ENCODE measurements at places on chromosomes 13 and 19.

- peak; percentile 63 for DNase-seq
Observed at GRCh38 chr19:49564616-49565045, 15.7 kb downstream of the NOSIP start.

GRCh38 chr13:83621765-83622421, 260.4 kb downstream of the SLITRK1 start:
- no peak for DNase-seq

GRCh38 chr19:48190288-48190884, 19.9 kb downstream of the ZSWIM9 start:
- DNase-seq: no peak

DNA sequence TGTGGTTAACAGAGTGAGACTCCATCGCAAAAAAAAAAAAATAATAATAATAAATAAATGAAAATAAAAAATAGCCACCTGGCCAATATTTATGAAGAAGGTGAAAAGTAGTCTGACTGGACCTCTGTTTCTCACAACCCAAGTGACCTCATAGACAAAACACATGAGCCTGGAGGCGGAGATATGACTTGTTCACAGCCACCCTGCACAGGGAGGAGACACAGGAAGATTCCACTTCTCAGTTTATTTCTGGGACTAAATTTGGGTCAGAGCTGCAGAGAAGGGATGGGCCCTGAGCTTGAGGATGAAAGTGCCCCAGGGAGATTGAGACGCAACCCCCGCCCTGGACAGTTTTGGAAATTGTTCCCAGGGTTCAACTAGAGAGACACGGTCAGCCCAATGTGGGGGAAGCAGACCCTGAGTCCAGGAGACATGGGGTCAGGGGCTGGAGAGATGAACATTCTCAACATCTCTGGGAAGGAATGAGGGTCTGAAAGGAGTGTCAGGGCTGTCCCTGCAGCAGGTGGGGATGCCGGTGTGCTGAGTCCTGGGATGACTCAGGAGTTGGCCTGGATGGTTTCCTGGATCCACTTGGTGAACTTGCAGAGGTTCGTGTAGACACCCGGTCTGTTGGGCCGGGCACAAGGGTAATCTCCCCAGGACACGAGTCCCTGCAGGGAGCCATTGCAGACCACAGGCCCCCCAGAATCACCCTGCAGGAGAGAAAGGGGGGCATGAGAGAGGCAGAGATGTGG, 9.6 kb downstream of the KLK5 start:
- no peak for DNase-seq

- DNase-seq: no peak
Observed at GRCh38 chr13:35964863-35965180, 166.4 kb downstream of the DCLK1 start.

- no peak for DNase-seq
Observed at GRCh38 chr13:112916296-112916695, 52.7 kb upstream of the MCF2L start.

DNA sequence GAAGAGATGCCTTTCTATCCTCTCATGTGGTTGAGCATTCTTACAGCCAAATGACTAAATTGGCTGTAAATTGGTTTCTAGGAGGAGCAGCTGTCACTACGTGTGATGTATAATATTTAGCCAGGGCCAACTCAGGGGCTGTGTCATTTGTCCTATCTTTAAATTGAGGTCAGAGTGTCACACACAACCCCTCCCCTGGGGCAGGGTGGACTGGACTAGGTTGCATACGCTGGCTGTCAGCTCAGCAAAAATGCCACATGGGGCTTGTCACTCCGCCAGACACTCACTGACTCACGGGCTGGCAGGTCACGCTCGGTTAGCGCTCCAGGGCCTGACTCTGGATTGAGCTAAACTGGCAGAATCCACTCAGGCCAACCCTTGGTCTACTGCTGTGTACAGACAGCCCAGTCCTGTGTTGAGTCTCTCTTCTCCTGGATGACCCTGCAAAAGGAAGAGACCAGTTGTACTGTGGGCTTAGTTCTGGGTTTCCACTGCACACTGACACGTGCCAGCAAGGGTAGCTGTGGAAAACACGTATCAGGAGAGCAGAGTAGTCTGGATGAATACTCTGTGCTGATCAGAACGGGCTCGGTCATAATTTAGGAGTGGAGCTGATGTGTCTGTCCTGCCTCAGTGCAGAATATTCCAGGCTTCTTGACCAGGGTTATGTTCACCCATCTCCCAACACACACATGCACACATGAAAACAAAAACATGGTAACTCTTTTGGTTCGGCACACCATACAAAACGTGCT, 29.1 kb downstream of the SHISA2 start:
- no peak for DNase-seq

DNA sequence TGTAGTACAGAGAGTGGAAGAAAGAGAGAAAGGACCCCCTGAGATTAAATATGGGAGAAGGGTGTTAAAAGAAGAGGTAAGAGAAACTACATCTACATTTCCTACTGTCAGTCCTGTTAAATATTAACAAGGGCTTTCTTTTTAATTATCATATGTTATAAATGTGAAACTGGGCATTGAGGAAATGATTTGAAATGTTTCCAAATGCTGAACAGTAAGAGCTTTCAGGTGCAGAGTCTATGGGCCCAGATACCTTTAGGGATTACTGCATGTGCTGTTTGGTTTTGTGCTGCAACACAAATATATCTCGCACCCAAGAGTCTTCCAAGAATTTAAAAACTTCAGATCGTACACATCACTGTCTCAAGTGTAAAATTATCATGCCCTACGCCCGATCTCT, 176.3 kb downstream of the RBM26 start:
- DNase-seq: no peak

DNA sequence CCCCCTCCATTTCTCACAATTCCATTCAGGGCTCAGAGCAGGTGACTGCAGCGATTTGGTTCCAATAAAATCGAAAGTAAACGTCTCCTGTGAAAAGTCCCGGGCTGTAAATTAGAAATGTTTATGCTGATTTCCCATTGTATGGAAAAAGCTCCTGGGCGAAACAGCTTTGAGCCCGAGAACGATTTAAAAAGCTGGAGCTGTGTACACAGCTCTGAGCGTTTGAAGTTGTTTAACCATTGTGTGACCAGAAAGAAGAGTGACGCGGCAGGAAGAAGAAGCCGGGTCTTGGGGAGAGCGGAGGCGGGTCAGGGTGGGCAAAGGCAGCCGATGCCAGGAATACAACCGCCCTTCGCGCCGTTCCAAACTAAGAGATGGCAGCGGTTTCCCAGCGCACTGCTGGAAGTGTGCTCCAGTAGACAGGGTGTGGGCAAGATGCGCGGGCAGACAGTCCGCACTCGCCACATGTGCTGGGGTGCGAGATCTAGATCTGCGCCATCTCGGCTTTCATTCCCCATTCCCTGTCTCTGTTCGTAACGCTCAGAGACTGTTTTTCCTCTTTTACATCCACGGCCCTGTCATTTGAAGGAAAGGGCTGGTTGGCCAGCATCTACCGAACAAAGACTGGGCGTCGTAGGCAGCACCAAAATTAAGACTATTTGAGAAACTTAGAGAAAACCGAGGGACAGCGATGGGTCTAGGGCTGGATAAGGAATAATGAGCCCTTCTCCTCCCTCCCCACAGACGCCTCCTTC, 960 bp upstream of the GSX1 start:
- no peak for DNase-seq

- peak; percentile 54 for DNase-seq
Observed at GRCh38 chr13:74026753-74027152, 107.5 kb downstream of the KLF12 start.

- no peak for DNase-seq
Observed at GRCh38 chr19:44866664-44867063, 20.6 kb downstream of the NECTIN2 start.

DNA sequence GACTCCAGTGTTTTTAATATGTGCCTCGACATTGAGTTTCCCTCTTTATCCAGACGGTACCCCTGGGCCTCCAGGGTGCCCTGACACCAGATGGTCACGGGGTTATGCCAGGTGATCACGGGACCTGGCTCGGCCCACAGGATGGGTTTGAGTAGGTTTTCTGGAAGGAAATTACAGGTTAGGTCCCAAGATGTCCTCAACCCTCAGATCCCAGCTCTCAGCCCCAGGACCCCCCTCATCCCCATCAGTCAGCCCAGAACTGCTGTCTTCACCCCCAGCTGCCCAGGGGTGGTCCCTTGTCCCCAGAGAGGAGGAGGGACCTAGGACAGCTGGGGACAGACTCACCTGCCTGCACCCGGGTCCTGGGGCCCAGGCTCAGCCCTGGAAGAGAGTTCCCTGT, 441 bp downstream of the LILRA4 start:
- no peak for DNase-seq

- DNase-seq: no peak
Observed at GRCh38 chr19:38583219-38583984, 34.4 kb downstream of the MAP4K1 start.

- no peak for DNase-seq
Observed at GRCh38 chr13:20696073-20696472, 7.4 kb upstream of the IL17D start.

GRCh38 chr19:13466697-13467096, 39.6 kb downstream of the CACNA1A start:
- no peak for DNase-seq

DNA sequence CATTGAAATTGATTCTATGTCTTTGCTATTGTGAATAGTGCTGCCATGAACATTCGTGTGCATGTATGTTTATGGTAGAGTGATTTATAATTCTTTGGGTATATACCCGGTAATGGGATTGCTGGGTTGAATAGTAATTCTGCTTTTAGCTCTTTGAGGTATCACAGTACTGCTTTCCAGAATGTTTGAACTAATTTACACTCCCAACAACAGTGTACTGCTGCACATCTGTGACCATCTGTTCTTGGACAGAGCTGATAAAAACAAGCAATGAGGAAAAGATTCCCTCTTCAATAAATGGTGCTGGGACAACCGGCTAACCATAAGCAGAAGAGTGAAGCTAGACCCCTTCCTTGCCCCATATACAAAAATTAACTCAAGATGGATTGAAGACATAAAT, 231.0 kb downstream of the MYO16 start:
- DNase-seq: no peak

GRCh38 chr13:96898212-96898611, 96.1 kb downstream of the OXGR1 start:
- DNase-seq: no peak

DNA sequence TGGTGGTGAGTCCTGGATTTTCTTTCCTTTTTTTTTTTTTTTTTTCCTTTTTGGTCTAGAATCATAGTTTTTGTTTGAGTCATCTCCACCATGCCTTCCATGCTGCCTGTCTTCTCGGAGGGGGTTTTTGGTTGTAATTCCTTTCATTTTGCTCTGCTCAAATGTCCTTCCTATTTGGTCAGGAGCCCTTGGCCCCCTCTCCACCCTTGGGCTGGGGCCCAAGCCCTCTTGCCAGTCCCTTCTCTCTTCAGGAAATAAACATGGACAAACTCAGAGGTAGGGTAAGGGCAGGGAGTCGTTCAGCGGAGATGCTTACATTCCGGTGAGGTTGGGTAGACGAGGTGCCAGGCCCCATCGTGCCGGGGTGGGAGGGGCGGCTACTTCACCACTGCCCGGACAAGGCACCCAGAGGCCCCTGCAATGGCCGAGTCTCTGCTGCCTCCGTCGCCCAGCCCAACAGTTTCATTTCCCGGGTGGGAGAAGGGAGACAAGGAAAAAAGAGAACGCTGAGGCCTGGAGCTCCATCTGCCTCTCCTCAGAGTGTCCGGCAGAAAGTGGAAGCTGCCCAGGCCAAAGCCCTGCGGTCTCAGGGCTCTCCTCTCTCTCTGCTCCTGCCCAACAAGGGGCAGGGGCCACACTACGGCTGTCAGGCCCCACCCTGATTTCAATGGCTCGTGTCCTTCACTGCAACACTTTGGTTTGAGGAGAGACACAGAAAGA, 12.7 kb downstream of the ZNF574 start:
- no peak for DNase-seq

GRCh38 chr19:5743630-5744029, 23.2 kb downstream of the CATSPERD start:
- no peak for DNase-seq

DNA sequence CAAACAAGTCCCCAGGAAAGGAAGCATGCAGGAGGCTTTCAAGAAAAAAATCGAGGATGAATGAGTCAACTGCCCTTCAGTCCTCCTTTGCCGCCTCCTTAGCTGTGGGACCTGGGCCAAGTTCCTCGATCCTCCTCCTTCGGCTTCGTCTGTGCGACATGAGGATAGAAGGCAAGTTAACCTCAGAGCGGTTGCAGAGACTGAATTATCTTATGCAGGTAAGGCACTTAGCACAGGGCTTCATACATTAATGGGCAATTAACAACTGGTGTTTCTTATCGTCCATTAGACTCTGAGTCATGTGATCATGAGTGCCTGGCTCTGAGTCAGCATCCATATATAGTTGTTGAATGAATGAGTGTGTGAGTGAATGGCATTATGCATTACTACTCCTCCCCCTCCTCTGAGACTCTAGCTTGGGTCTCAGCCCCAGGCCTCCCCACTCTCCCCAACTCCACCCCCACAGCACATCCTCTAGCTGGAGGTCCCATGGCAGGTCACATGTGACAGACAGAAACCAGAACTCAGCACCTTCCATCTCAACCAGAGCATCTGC, 1.6 kb upstream of the TTC9B start:
- no peak for DNase-seq

DNA sequence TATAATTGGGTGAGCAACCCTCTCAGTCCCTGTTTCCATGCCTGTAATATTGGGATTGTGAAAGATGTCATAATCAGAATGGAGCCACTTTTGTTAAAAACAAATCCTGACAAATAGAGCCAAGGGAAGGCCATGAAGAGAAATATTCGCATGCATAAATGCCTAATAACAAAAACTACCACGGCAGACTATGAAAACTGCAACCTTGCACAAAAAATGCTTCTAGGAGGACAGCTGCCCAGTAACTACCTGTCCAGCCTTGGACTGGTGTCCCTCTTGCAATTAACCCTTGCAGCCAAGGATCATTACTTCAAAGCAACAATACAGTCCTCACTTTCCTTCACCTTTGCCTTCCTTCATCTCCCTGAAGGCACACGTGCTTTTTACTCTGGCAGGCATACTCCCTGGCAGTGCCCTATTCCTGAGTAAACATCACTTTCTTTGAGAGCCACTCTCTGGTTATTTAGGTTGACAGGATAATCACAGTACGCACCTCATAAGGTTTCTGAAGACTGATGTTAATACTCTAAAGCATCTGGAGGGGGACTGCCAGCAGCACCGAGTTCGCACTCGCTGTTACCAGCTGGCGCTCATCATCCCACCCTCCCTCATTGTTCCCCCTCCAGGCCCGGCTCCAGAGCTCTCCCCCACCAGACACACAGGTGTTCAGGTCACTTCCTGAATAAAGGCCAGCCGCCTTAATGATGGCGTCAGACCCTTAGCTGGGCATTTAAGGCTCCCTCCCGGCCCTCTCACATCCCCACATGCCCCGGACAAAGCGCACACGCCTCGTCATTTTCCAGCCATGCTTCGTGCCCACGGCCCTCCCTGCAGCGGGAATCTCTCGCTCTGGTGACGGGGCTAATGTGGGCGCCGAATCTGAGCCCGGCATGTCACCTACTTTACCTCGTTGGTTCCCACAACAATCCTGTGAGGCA, 57.3 kb downstream of the CDADC1 start:
- no peak for DNase-seq

DNA sequence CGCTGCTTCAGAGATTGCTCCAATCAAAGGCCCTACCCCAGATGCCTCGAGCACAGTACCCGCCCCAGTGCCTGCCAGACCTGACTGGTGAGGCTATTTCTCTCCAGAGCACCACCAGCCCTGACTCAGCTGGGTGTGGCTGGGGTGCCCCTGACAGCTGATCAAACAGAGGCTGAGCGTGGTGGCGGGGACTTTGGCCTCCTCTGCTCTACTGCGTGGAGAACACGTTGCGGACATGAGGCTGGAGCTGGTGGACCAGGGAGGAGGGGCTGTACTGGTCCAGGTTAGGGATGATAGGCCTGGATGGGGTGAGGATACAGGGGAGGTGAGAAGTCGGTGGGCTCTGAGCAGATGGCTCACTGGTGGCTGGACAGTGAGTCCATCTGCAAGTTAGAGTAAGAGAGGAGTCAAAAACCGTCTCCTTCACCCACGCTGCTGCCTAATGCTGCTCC, 3.5 kb upstream of the DOCK6 start:
- no peak for DNase-seq
